ENCODE measurements at places on chromosomes 13 and 19. TPM values are rescaled to one million over a fixed set of nuclear protein-coding genes. Genes with fewer than 3 reads are reported as not detected.
A peak's percentile ranks its signal among the peaks of the same experiment; 100 is the strongest.

- DNase-seq, result no peak
Observed at GRCh38 chr19:48681127-48681470, 8.3 kb upstream of the NTN5 start.

DNA sequence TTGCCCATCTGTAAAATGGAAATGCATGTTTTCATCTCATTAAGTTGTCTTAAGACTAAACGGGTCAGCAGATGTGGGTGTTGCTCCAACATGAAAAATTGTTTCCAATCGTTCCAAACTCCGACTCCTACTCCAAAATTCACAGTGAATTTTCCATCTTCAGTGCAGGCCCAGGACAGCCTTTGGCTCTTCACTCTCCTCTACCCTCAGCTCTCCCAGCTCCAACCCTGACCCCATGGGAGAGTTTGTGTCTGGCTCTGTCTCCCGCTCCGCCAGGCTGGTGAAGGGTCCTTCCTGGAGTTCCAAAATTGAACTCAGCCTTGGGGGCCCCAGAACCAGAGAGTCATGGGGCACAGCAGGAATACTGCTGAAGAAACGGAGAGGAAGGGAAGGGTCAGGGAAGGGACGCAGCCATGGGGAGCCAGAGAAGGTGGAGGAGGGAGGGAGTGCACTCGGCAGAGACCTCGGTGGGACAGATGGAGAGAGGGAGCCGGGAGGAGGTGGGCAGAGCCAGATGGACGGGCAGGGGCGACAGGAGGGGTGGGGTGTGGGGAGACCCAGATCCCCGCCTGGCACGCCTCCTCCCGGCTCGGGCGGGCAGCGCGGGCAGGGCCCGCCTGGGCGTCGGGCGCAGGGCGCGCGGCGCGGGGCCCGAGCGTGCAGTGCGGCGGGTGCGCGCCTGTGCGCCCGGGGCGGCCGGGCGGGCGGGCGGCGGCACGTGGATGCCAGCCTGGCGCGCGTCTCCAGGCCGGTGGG, 45.6 kb downstream of the CELF5 start:
- DNase-seq, result no peak

- no peak for DNase-seq
Observed at GRCh38 chr19:37718304-37718703, 1.3 kb downstream of the ZNF607 start.

GRCh38 chr19:19224852-19225494, 13.2 kb downstream of the NCAN start:
- DNase-seq, result peak; percentile 76

- no peak for DNase-seq
Observed at GRCh38 chr13:67841071-67841470, 610.9 kb upstream of the PCDH9 start.

GRCh38 chr13:40236566-40237168, 429.8 kb downstream of the FOXO1 start:
- no peak for DNase-seq

GRCh38 chr13:33051632-33052031, 35.4 kb downstream of the KL start:
- no peak for DNase-seq

DNA sequence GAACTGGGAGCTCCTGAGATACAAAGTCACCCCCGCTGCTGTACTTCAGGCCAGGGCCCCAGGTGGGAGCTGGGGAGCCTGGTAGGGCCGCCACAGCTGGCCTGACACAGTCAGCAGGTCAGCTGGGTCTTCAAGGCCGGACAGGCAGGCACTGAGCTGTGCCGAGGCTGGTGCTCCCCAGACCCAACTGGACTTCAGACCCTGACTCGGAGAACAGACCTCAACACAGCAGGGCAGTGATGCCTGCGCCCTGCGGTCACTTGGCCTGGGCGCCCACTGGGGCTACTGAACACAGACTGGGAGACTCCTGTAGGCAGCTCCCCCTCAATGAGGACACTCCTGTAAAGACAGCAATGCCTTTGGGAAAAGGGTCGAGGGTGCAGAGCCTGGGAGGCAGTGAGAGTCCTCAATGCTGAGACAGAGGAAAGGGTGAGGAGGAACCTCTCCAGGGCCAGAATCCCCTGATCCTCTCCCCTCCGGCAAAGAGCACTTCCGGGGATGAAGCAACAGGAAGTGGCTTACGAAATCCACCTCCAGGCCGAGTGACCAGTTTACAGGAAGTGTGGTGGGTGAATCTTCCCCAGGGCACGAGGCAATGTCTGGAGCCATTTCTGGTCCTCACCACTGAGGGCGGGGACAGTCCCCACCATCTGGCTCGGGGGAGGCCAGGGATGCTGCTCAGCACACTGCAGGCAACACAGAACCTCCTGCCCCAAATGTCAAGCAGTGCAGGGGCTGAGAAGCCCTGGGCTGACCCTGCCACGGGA, 40.8 kb upstream of the ISYNA1 start:
- DNase-seq, result peak; percentile 78

- DNase-seq, result no peak
Observed at GRCh38 chr19:34598217-34599155, 78.5 kb downstream of the SCGB2B2 start.

DNA sequence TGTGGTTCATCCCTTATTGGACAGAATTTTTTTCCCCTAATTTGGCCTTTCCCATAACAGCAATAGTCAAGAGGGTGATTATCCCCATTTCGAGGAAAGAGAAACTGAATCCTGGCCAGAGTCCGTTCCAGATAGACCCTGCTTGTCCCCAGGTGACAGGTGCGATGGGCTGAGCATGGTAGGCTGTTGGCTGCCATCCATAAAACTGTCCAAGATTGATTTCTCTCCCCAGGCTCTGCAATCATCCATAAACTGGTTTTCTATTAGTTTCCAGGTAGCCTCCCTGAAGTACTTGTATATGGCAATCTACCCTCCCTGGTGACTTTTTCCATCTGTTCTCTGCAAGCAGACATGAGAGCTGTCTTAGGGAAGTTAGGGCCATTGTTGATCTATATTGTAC, 25.4 kb downstream of the SERP2 start:
- no peak for DNase-seq

DNA sequence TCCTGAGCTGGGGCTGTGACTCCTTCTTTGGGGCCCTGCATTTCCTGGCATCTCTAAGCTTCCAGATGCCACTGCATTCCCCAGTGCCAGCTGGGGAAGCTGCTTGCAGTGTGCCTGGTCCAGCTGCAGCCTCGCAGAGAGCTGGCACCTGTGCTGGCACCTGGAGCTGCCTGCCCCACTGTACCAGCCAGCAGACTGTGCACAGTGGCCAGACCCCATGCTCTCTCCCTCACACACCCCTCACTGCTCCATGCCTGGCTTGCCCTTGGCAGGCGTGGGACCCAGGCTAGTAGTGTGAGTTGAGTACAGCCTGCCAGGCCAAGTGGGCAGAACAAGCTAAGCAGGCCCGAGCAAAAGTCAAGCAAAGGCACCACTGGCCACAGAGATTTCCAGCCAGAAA, 327.5 kb downstream of the NDFIP2 start:
- no peak for DNase-seq

S1PR2 gene
- 14.6 TPM for total RNA-seq

POU2F2 gene
- 19.9 TPM for total RNA-seq

SYT5 gene
- 0.56 TPM for total RNA-seq

TUBA3C gene
- total RNA-seq, result not detected

All from CD4-positive, alpha-beta T cell (primary cell).